ENCODE measurements at places on chromosomes 13 and 19.

- no peak for DNase-seq
These were observed 1.4 kb downstream of the BRD4 start for GRCh38 chr19:15330801-15331418.

DNA sequence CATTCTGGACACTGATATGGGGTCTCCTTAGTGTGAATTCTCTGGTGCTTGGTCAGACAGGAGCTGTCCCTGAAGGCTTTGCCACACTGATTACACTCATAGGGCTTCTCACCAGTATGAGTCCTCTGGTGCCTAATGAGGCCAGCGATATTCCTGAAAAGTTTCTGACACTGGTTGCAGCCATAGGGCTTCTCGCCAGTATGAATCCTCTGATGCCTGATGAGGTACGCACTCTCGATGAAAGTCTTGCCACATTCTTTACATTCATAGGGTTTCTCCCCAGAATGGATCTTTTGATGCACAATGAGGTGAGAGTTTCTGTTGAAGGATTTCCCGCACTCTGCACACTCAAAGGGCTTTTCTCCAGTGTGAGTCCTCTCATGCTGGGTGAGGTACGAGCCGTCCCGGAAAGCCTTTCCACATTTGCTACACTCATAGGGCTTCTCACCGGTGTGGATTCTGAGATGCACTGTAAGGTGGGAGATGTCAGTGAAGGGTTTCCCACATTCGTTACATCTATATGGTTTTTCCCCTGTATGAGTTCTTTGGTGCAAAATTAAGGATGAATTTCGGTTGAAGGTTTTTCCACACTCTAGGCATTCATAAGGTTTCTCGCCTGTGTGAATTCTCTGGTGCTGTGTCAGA is 22.4 kb downstream of the ZNF329 start:
- no peak for DNase-seq

DNA sequence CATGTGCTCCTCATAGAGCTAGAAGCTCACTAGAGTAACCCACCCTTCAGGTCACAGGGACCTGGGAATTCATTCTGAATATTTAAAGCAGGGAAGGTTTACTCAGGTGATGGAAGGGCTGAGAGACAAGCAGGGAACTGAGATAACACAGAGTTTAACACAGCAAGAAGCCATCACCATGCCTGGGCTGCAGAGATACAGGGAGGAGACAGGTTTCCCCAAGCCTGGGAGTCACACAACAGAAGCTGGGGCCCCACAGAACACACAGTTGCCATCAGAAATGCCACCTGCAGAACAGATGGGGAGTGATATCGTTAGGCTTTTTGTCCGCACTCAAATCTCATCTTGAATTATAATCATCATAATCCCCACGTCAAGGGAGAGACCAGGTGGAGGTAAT is 7.9 kb upstream of the CYSLTR2 start:
- DNase-seq, result no peak

DNA sequence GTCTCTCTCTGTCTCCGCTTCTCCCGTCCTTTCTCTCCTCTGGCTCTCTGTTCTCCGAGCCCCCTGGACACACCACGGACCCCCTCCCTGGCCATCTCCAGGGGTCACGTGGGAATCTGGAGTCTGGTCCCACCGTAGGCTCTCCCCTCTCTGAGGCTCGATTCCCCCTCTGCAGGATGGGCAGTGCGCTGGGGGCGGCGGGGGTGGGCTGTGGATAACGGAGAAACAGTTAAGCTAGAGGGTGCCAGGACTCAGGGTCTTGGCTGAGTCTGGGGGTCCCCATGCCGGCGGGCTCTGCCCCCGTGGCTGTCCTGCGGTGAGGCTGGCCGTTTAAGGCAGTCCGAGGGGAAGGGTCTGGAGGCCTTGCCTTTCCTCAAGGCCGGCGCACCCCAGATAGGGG is 462 bp upstream of the MEIS3 start:
- no peak for DNase-seq
